A549 treated with CORT108297 at 1 μM for 4 hours (cell line): ENCODE measurements at places on chromosomes 7 and 10. TPM values are rescaled to one million over a fixed set of nuclear protein-coding genes. Genes with fewer than 3 reads are reported as not detected.

SPDYE2 gene
- not detected in 5 replicates for total RNA-seq

ERVW-1 gene
- 0.09 TPM in 1 of 5 replicates, not detected in the others for total RNA-seq

CADPS2 gene
- 0.02 to 0.13 TPM (median 0.06 TPM) in 5 replicates for total RNA-seq

CYP2C9 gene
- total RNA-seq = 0.03 to 0.14 TPM (median 0.06 TPM) in 3 of 5 replicates, not detected in the others
